ENCODE measurements at places on chromosomes 4 and X. TPM values are rescaled to one million over a fixed set of nuclear protein-coding genes. Genes with fewer than 3 reads are reported as not detected.

GRCh38 chr4:105741548-105741947 lies 33.0 kb downstream of the GSTCD start:
- no peak overlapping the region for H3K27ac ChIP-seq
- H3K4me1 ChIP-seq = no peaks in the 10 kb centered on the region
- peaks cover 32% of the 10 kb centered on the region for H3K36me3 ChIP-seq

MGAT4D gene
- not detected for total RNA-seq

GRCh38 chr4:105472871-105473323 lies 965 bp downstream of the PPA2 start:
- peaks cover 8% of the 10 kb centered on the region for H3K27me3 ChIP-seq
- peak overlapping the region; percentile 99 for H3K27ac ChIP-seq
- no peak for DNase-seq

PNMA6A gene
- 0.08 TPM for total RNA-seq

N4BP2 gene
- total RNA-seq = 1.5 TPM

DNA sequence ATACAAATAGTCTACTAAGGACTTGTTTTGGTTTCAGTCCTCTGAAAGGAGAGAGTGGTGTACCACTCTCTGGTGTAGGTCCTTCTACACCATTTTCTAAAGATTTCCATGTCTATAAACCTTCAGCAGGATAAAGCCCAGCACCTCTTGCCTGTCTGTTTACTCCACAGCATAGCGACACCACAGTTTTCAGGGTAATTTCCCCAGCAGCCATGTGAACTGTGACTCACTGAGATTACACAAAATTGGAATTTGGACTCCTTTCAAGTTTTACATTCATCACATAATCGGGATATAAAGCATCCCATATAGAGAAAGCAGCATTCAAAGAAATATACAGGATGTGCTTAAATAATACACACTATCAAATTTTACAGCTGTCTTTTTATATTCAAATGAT lies 229.6 kb downstream of the PRDM5 start:
- peak; percentile 83 for DNase-seq
- H3K27ac ChIP-seq = peak overlapping the region; percentile 83
- no peaks in the 10 kb centered on the region for H3K27me3 ChIP-seq
- peaks cover 36% of the 10 kb centered on the region for H3K4me1 ChIP-seq

- H3K27ac ChIP-seq = no peak overlapping the region
- no peaks in the 10 kb centered on the region for H3K4me1 ChIP-seq
- no peaks in the 10 kb centered on the region for H3K27me3 ChIP-seq
- no peaks in the 10 kb centered on the region for H3K36me3 ChIP-seq
Measured at GRCh38 chrX:43898406-43899035, 16.3 kb upstream of the MAOB start.

- DNase-seq = no peak
- H3K36me3 ChIP-seq = no peaks in the 10 kb centered on the region
- H3K4me1 ChIP-seq = peaks cover 9% of the 10 kb centered on the region
- H3K27me3 ChIP-seq = no peaks in the 10 kb centered on the region
- H3K4me3 ChIP-seq = no peak overlapping the region
Measured at GRCh38 chrX:109740433-109740809, 7.4 kb upstream of the ACSL4 start.

HSFX1 gene
- total RNA-seq = 0.57 TPM

MAGEA8 gene
- not detected for total RNA-seq

All from HFFc6 (cell line).